ENCODE measurements at places on chromosomes 11 and 22.

- DNase-seq, result no peak
These were observed 68.0 kb upstream of the ALX4 start for GRCh38 chr11:44377914-44378321.

- no peak for DNase-seq
These were observed 58.3 kb downstream of the TYR start for GRCh38 chr11:89235976-89236375.

DNA sequence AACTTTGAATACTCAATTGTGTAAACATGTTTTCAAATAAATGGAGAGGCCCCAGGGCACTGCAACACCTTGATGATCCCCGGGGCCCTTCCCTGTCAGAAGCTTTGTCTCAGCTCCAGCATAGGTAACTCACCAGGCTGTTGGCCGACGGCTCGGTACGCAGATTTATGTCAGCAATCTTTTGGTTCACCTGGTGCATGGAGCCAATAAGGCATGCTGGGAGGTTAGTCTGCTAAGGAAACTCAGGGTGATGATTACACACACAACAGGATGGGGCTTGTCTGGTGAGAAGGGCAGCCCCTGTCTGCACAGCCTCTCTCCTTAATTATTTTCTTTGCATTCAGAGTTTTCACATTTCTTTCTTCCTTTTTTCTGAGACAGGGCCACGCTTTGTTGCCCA is 10.8 kb downstream of the FAM227A start:
- DNase-seq, result no peak

DNA sequence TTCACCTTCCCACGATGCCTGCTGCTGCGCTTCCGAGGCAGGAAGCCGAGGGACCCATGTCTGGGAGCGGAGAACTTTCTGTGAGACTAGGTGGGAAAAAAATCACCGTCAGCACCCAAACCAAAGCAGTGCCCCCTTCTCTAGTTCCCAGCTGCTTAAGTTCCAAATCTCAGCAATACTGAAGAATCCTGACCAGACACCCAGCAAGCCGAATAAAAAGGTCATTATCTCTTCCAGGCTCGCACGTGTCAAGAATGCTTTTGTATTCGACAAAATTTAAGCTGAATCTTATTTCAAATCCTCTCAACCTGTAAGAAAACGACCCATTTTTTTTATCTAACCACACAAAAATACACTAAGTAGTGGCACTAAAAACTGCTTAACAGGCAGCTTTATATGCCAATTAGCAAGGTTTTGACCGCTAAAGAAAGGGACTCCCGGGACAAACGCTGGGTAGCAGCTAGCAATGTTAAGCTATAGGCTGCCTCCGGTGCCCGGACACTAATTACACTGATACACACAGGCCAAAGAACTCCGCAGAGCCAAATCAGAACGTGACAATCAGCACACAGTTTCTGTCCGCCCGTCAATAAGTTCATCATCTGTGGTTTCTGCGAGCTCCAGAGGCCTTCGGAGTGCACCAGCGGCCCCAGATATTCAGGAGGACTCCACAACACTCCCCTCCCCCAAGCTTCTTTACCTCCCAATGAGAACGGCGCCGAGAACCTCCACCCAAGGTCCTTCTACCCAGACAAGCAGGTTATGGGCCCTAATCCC is 728 bp downstream of the RPL3 start:
- DNase-seq, result no peak

DNA sequence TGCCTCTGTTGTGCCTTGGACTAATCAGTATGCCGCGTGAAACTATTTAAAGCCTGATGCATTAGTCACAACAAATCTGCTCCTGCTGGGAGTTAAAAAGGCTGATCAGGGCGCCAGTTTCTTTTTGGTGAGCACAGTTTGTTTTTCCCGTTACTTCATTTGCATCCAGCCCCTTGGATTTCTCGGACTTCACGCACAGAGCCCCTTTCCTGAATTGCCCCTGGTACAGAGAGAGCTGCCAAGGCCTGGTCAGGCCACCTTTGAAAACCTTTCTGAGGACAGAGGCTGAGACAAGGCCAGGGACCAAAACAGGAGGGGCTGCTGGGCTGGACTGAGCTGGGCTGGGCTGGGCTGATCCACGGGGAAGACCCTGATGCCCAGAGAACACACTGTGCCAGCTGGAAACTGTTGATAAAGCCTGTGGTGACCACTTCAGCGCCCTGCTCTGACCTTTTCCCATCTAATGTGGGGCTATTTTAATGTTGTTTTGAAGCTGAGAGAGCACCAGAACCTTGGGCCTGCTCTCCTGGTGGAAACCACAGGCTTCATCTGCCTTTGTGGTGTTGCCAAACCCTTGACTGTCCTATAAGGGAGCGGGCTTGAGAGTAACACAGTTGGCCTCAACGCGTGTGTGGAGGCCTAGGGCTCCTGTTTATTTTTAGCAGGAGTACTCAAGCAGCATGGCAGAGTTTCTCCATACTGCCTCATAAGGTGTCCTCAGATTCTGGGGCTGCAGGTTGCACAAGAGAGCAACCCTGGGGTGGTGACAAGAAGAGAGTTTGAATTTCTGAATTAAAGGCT is 44.2 kb downstream of the NAV2 start:
- no peak for DNase-seq

GRCh38 chr22:46560696-46561295 is 23.4 kb upstream of the CELSR1 start:
- no peak for DNase-seq

GRCh38 chr11:113484223-113484622 is 9.0 kb upstream of the DRD2 start:
- no peak for DNase-seq

DNA sequence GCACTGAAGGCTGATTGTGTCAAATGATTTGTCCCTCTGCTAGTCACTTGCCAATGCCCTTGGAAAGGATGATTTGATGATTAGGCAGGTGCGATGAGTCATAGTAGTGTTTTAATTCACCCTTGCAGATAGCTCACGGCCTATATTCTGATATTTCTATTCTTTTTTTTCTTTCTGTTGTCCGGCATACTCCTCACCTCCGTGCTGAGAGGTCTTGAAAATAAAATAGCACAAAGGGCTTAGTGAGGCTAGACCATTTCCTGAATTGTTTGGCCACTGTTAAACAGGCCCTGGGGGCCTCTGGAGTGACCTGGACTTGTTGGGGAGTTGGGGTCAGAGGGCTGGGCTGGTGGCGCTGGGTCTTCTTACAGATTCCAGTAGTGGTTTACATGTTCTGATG is 99.8 kb downstream of the ZBTB16 start:
- no peak for DNase-seq

DNA sequence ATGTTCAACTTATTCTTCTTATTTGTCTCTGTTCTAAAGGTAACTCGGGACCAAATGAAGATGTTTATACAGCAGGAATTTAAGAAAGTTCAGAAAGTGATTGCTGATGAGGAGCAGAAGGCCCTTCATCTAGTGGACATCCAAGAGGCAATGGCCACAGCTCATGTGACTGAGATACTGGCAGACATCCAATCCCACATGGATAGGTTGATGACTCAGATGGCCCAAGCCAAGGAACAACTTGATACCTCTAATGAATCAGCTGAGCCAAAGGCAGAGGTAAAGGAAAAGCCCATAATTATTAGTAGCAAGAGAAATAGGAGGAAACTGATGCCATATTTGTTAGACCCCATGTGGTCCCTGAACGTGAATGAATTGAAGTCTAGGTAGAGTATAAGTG is 63.3 kb downstream of the TRIM44 start:
- peak; percentile 45 for DNase-seq

GRCh38 chr11:13289081-13289480 is 11.5 kb downstream of the BMAL1 start:
- DNase-seq, result no peak

GRCh38 chr11:133553885-133554740 is 21.8 kb upstream of the OPCML start:
- DNase-seq, result no peak

DNA sequence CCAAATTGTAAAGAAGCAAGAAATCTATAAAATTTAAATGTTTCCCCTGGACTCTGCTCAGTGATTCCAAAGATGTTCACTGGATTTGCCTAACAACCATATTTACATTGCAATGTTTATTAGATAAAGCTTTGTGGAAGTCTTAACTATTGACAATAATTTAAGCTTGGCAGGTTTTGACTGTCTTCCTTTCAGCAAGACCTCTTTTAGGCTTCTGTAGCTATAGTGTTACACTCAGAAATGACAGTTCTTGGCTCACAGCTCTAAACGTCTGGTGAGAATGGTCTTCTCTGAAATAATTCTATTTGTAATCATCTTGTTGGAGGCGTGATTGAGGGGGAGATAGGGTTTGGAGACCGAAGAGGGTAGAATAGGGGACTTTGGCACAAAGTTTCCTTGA is 44.8 kb upstream of the CRTAM start:
- no peak for DNase-seq

Measured in SJSA1 (cell line).